Urinary bladder (tissue), 4 donors: ENCODE measurements at places on chromosomes 1 and 21. TPM values are rescaled to one million over a fixed set of nuclear protein-coding genes. Genes with fewer than 3 reads are reported as not detected.

Gene TTF2
- 12.2 TPM for total RNA-seq

DNA sequence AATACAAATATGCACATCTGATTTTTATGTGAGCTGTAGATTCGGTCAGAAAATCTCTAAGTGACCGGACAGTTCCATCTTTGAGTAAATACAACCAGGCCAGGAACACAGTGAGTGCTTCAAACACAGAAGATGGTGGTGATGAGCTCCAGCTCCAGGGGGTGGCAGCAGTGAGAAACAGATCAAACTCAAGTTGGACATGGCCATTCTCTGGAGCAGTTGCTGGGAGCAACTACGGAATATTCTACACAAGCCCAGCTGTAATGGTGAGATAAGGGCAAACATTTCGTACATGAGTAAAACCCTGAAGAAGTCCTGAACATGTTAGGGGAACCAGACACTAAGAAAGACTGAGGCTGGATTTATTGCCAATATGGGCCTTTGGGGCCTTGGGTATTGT is 100.7 kb downstream of the BARHL2 start:
- DNase-seq = no peak

Gene HDGF
- 74.8 TPM for total RNA-seq

DNA sequence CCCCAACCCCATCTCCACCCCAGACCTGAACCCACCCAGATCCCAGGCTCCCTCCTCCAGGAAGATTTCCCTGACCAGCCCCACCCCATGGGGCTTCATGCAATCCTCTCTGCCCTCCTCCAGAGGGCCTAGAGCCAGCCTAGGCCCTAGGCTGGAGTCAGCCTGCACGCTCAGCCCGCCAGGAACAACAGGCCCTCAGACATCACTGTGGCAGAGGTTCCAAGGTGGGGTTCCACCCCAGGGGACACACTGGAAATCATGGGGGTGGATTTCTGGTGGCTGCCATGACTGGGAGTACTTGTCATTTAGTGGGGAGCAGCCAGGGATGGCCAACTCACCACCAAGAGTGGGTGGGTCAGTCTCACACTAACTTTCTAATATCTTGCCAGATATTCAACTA is 122.0 kb downstream of the GLIS1 start:
- DNase-seq = no peak

DNA sequence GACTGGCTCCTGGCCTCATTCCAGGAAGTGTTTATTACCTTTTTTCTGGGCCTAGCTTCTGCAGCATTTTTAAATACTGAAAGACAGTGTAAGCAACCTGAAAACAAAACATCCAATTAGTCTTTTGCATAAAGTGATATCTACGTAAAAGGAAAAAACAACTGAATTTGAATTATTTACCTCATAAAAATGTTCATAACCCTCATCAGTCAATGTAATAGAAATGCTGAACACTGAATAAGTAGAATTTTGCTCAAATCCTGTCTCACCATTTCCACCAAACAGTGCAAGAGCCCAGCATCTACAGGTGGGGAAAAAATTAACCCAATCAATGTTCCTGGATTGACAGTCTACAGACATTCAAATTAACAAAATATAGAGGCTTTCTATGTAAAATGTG is 64.0 kb downstream of the NRDC start:
- DNase-seq = no peak

- no peak for DNase-seq
Observed at GRCh38 chr1:95127380-95127779, 10.2 kb downstream of the TLCD4 start.

GRCh38 chr1:167517535-167518330 is 596 bp downstream of the CD247 start:
- DNase-seq = no peak

GRCh38 chr1:13623021-13623637 is 39.5 kb downstream of the PDPN start:
- no peak for DNase-seq

DNA sequence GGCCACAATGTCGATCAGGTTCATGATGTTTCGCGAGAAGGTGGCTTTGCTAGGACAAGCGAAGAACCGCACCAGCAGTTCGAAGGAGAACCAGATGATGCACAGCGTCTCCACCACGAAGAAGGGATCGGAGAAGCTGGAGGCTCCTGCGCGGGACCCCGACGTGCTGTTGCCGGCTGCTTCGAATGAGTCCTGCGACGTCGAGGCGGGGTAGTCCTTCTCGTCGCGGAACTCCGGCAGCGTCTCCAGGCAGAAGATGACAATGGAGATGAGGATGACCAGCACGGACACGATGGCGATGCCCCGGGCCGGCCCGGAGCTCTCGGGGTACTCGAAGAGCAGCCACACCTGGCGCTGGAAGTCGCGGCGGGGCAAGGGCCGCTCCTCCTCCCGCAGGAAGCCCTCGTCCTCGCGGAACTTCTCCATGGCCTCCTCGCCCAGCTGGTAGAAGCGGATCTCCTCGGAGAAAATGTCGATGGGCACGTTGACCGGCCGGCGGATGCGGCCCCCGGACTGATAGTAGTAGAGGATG is 869 bp downstream of the KCNA3 start:
- DNase-seq = no peak

Gene MROH7
- total RNA-seq = 7.5 TPM

DNA sequence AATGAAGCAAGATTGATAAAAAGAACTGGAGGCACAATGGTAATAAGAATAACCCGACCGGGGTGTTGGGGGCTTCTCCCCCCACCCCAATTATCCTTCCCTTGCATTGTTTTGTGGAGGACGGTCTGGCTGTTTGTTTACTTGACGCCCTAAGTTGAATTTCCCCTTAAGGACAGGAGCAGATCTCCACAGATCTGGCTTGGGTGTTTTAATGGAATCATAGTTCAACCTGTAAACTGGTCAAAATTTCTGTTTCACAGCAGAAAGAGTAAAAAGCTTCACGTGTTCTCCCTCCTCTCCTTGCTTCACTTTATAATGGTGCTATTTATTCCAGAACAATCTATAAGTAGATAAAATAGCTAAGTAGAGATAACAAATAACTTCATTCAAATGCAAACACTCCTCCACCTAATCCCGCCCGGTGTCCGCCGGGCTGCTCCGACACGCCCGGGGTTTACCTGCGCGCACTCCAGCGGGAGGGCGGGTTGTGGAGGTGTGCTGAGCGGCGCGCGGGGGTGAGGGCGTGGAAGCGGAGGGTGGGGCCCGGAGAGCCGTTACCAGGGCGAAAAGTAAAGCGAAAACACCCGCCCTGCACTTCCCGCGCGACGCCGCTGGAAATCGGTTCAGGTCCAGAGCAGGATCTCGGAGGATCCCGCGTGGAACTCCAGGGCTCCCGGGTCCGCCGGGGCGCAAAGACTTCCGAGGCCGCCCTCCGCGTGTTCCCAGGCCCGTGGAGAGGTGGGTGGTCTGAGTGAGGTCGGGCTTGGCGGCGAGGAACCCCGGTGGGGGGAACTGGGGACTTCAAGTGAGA is 2.0 kb upstream of the ATF3 start:
- no peak for DNase-seq

DNA sequence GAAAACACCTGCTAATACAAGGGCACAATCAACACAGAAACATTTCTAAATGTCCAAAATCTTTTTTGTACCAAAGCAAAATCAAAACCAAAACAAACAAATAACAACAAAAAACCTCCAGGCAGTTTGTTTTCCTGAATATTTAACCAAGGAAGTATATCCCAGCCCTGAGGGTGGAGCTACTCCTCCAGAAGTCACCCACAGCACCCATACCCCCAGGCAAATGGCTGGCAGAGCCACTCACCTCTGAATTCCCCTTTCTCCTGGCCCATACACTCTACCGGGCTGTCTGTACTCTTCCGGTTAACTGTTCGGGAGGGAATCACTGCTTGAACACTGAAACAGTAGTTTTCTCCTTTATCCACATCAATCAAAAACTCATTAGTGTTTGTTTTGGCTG is 9.5 kb downstream of the F3 start:
- DNase-seq = no peak

DNA sequence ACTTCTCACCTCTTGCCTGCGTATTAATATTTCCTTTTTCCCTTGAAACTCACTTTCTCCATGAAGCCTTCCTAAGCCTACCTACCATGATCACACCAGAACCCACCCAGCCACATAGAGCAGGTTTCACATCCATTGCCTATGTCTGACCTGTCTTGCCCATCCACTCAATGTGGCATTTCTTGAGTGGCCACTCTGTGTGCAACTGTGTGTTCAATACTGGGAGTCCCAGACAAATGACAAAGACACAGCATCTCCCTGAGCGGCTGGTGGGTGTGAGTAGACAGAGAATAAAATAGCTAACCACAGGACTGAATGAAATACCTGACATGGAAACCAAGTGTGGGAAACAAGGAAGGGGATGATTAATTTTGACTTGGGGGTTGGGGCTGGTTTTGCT is 3.1 kb downstream of the PTGFRN start:
- DNase-seq = no peak

DNA sequence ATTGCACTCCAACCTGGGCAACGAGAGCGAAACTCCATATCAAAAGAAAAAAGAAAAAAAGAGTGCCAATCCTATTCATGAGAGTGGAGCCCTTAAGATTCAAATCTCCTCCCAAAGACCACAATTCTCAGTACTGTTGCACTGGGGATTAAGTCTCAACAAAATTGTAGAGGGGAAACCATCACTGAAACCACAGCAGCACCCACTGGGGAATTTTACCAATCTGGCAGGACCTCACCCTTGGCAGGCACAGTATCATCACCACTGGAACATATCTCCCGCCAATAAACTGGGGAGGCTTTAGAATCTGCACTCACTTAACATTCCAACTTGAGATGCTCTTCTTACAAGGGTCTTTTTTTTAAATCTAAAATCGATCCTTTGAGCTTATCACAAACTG is 41.0 kb downstream of the LRRC40 start:
- no peak for DNase-seq

Gene TMIGD3
- total RNA-seq = 0.74 TPM

DNA sequence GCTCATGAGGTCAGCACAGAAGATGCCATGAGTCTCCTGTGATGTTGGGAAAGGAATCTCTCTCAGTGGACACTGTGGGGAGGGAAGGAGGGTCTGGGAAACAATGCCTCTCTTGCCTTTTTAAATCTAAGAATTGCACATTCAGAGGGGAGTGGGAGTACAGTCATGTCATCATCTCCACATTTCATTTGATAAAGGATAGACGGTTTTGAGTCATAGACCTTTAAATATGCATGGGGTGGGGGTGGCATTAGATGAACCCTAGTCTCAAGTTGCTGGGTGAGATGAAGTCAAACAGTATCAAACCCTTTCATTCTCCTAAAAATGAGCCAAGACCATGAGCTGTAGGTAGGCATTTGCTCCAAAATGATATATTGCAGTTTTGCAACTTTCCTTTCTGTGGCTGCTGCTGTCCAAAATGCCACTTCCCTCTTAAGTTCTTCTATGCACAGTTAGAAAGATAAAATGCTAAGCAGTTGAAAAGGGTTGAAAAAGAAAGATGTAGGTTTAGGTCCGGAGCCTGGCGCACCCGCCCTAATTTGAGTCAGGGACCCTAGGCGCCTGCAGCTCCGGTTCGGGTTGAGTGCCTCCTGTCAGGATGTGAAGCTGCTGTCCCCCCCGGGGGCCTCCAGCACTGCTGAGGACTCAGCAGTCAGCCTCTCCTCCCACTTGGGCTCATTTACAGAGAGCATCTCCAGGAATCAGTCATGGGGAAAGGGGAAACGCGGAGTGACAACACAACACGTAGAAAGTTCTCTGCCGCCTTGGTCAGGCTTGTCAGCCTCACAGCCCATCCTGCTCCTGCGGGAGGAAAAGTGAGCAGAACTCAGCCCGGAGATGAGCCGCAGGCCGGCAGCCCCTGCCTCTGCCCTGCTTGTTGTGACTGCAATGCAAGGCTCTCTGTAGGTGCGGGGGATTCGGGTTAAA is 479.3 kb upstream of the RUNX1 start:
- no peak for DNase-seq

Gene STUM
- 2.5 TPM for total RNA-seq

DNA sequence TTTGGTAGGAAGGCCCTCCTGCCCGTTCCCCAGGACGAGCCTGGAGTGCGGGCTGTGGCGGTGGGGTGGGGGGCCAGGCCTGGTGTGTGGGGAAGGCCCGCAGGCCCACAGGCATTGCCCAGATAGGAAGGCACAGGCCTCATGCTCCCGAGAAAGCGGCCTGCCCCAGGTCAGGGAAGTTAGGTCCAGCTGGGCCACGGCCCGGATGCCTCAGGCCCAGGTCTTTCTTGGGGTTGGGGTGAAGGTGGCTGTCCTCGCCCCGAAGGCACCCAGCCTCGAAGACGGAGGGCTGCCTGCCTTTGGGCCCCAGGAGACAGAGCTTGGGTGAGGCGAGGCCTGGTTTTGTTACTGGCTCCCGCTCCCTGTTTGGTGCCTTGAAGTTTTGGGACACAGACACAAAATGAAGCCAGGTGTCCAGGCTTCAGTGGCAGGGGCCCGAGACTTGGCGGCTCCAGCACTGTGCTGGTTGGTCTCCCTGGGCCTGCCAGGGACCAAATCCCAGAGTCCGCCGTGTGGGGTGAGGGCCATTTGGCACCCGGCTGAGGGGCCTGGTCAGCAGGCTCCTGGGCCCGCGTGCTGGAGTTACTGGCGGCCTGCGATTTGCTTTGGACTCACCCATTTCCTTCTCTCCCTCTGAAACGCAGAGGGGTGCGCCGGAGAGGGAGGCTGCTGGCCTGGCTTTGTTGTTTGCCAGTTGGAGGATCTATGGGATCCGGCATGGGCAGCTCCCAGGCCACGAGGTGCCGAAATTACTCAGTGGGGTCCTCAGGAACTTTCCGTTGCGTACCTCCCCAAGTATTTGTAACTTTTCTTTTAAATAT is 2.0 kb downstream of the SKI start:
- DNase-seq = no peak

- DNase-seq = no peak
Observed at GRCh38 chr1:175152006-175152652, 40.4 kb downstream of the KIAA0040 start.

DNA sequence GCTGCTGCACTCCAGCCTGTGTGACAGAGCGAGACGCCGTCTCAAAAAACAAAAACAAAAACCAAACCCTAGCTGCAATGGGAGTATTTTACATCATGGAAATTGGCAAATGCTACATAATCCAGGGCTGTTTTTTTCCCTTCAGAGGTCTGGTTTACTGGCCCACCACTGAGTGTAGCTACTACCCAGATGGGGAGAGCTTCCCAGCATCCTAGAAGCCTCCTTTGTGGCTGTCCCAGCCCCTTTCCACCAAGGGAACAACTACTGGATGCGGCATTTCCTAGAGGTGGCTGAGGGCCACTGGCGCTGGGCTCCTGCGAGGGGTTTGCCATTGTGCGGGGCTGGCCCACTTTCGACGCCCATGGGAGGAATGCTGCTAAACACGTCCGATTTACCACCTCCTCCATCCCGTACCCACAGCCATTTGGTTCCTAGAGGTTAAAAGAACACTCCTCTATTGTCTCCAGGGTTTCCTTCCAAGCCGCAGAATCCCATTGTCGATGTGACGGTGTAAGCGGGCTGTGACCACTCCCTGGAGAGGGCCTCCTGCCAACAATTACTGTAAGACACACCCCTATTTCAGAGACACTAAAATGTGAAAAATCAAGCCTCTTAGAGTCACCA is 55.4 kb downstream of the RUNX3 start:
- DNase-seq = no peak

Gene ATP1A4
- total RNA-seq = 8.3 TPM
